ENCODE measurements at places on chromosomes 13 and 19.

- DNase-seq, result no peak
These were observed 14.9 kb downstream of the TEX29 start for GRCh38 chr13:111335298-111335697.

DNA sequence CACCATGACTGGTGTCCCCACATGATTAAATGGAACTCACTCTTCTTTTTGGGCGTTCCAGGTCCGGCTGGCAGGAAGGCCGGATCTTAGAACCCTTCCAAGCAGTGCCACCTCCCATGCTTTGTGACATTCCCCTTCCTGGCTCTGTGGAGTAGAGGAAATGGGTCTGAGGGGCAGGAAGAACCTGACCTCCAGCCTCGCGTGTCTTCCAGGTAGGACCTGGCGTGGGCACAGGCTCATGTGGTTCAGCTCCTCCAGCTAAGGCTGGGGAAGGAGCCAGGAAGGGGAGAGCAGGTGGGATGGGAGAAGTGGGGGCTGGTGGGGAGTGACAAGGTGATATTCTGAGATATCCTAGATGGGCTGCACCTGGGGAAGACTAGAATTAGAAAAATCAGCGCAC lies 2.1 kb downstream of the TMEM255B start:
- DNase-seq, result peak; percentile 27

- DNase-seq, result no peak
These were observed 2435.9 kb upstream of the PCDH20 start for GRCh38 chr13:63851526-63851925.

DNA sequence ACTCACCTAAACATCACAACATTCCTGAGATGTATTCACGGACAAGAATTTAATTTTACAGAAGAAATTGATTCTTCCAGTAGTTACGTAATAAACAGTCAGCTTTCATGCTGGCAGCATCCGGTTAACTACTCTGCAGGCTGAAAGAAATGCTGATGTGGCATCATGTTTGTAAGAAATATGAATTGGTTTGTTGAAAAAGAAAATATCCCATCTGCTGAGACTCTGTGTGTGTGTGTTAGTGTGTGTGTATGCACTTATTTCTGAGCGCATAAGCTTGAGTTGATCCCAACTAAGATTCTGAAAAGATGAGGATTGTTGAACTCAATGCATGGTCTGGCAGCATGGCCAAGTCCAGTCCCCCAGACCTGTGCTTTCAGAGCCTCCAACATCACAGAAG lies 74.3 kb upstream of the FAM216B start:
- no peak for DNase-seq

- peak; percentile 64 for DNase-seq
These were observed 11.9 kb downstream of the PLEKHF1 start for GRCh38 chr19:29677001-29677817.

DNA sequence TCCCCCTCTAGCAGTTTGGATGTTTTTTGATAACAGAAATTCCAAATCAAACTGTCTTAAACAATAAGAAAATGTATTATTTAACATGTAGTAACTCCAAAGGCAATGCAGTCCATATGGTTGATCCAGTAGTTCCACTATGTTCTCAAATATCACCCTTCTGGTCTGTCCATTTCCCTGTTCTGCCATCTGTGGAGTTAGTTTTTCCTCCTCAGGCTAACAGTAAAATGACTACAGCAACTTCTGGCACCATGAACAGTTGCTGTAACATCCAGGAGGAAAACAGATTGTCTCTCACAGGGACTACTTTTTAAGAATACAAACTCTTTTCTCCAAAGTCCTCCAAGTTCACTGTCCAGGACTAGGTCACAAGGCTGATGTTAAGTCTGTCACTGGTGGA lies 455.4 kb downstream of the FGF14 start:
- no peak for DNase-seq

DNA sequence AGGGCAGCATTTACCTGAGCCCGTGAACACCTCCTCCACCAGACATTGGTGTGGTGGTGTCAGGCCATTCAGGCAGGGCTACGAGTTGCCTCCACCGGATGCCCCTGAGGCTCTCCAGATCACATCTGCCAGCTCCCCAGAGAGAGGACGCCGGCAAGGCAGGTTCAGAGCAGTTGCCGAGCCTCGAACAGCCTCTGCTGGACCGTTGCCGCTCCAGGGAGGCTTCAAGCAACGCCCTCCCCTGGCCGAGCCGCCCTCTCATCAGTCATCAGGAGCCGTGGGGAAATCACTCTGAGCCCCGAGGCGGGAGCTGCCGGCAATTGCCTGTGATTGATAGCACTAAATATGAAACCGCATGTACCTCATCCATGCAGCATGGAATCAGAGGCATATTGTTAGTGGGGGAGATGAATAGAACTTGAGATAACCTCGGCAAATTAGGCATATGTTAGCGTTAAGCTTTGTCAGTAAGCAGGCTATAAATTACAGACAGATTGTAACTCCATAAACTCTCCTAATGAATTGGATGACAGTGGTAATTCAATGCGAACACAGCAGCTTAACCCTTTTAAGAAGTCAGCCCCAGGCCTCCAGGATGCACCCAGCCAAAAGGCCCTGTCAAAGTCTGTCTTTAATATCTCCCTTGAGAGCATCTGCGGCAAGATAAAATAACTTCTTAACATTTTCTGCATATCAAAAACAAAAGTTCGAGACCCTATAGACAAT lies 29.8 kb upstream of the SPACA7 start:
- DNase-seq, result no peak
